ENCODE measurements at places on chromosomes 5 and 9. TPM values are rescaled to one million over a fixed set of nuclear protein-coding genes. Genes with fewer than 3 reads are reported as not detected.

Gene ISL1
- not detected for total RNA-seq

Gene IL4
- total RNA-seq: not detected

Gene PCDHB5
- 0.40 TPM for total RNA-seq

Gene TRIM41
- total RNA-seq: 6.7 TPM

Gene NTNG2
- 0.13 TPM for total RNA-seq

Gene CARTPT
- total RNA-seq: not detected

Gene SLC25A2
- 0.27 TPM for total RNA-seq

Gene MRRF
- 58.4 TPM for total RNA-seq

Gene WNT8A
- not detected for total RNA-seq

All from thoracic aorta endothelial cell (primary cell).